ENCODE measurements at places on chromosomes 1 and 21.

DNA sequence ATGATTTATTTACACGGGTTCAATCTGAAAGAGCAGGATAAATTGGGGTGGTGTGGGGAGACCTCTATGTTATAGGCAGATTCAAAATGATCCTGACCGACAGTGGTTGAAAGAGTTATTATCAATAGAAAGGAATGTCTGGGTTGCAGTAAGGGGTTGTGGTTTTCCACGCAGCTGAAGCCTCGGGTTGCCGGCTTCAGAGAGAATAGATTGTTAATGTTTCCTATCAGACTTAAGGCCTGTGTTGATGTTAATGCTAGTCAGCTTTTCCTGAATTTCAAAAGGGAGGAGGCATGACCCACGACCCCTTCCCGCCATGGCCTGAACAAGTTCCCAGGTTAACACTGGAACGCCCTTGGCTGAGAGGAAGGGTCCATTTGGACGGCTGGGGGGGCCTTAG, 2.2 kb upstream of the UBE2J2 start:
- H3K4me3 ChIP-seq, result no peak overlapping the region
- DNase-seq, result peak; percentile 59
- H3K27me3 ChIP-seq, result no peaks in the 10 kb centered on the region
- peaks cover 30% of the 10 kb centered on the region for H3K4me1 ChIP-seq

GRCh38 chr1:116585886-116586285, 15.1 kb upstream of the CD58 start:
- H3K36me3 ChIP-seq, result no peaks in the 10 kb centered on the region
- H3K27ac ChIP-seq, result no peak overlapping the region
- no peak for DNase-seq
- no peaks in the 10 kb centered on the region for H3K4me1 ChIP-seq
- no peak overlapping the region for H3K4me3 ChIP-seq
- peaks cover 11% of the 10 kb centered on the region for H3K27me3 ChIP-seq

DNA sequence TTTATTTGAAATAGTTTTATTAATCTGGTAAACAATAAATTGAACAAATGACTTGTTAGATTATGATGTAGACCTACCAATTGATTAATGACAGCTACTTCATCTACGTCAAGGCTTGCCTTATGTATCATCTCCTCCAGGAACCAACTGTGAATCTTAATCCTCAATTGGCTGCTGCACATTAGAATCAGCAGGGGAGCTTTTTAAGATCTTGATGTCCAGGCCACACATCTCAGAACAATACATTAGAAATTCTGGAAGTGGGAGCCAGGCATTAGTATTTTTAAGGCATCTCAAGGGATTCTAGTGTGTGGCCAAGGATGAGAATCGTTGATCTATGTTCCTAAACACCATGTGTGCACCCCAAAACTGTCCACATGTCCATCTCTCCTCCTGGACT, 52.0 kb upstream of the LYPLAL1 start:
- H3K27me3 ChIP-seq, result no peaks in the 10 kb centered on the region
- H3K36me3 ChIP-seq, result no peaks in the 10 kb centered on the region
- H3K27ac ChIP-seq, result no peak overlapping the region

DNA sequence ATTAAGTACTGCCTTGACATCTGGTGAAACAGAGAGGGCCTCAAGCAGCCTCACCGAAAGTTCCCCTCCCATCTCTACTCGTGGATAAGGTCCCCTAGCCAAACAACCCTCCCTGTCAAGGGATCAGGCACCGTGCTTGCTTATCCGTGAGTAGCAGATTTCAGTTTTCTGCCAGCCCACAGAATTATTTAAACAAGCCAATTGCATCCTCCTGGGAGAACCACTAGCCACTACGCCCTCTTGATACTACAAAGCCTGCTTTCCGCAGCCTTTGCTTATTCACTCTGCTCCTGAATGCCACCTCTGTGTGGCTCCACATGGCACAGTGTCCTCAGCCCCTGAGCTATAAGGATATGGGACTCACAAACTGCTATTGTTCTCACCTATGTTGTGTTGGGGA, 5.9 kb upstream of the TFF2 start:
- H3K4me1 ChIP-seq, result no peaks in the 10 kb centered on the region
- no peaks in the 10 kb centered on the region for H3K36me3 ChIP-seq
- no peak overlapping the region for H3K27ac ChIP-seq
- peaks cover 13% of the 10 kb centered on the region for H3K27me3 ChIP-seq
- DNase-seq, result no peak

- no peaks in the 10 kb centered on the region for H3K27me3 ChIP-seq
- no peak overlapping the region for H3K27ac ChIP-seq
- no peaks in the 10 kb centered on the region for H3K4me1 ChIP-seq
- no peak overlapping the region for H3K4me3 ChIP-seq
- DNase-seq, result peak; percentile 10
Measured at GRCh38 chr21:35491114-35491513, 442.0 kb upstream of the RUNX1 start.

DNA sequence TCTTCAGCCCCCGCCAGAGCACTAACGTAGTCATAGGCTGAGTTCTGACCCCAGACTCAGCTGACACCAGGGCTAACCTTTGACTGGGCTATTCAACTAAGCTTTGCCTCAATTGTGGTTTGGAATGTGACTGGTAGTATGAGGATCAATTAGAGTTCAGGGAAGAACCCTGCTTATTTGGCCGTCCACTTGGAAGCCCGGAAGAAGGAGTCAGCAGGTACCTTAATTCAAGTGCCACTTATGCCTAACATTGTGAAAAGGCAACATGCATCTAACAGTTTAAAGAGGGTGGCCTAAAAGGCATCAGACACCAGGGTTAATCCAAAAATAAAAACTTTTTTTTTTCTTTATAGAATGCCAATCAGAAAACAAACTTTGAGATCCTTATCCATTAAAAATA, 92.3 kb downstream of the BEND5 start:
- no peak overlapping the region for H3K4me3 ChIP-seq
- H3K4me1 ChIP-seq, result no peaks in the 10 kb centered on the region
- H3K27me3 ChIP-seq, result no peaks in the 10 kb centered on the region
- H3K36me3 ChIP-seq, result no peaks in the 10 kb centered on the region

DNA sequence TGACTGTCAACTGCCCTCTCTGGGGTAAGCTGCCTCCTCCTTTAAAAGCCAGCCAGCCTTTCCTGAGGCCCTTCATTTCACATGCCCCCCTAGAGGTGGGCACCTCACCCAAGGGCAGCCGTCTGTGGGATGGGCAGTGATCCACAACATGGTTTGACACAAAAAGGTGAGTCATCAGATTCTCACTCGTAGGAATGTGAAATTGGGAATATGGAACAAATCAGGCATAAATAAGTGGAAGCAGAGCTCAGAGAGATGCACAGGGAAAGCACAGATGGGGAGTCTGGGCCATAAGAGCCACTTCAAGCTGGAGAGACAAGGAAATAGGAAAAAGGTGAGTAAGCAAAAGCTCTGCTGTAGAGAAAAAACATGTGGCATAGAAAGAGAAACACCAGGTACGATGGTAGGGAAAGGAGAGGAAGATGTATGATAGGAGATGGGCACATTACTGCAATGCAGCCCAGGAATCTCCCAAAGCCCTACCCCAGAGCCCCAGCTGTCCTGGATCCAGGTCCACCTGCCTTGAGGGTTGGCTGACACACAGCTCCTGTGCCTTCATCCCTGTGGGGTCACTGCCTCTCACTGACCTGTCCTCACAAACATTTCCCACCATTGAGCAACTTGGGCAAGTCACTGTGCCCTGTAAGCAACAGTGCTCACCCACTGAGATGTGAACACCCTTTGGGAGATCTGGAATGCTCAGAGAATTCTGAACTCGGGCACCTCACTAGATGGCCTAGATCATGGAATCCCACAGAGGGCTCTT, 86.6 kb downstream of the ASTN1 start:
- no peaks in the 10 kb centered on the region for H3K27me3 ChIP-seq
- no peak overlapping the region for H3K4me3 ChIP-seq
- no peaks in the 10 kb centered on the region for H3K4me1 ChIP-seq
- DNase-seq, result no peak
- H3K36me3 ChIP-seq, result no peaks in the 10 kb centered on the region

DNA sequence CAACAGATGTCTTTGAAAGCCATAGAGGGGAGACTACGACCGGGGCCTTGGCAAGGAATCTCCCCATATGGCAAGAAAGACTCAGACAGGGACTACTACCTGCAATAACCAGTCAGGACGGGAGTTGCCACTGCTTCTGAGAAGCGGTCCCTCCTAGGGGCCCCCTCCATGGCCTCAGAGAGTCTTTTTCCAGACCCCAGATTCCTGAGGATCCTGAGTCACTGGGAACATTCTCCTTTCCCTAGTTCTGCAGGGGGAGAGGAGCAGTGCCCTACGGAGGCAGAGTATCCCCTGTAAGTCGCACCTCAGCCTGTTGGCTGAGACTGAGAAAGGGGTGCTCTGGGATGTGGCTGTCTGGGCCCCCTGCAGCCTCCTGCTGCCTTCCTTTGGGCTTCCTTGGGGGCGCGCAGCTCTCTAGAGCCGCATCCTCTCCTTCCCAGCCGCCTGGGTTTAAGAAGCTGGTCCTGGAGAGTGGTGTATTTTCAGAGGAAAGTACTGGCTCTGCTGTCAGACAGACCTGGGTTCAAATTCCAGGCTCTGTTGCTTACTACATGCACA, 7.8 kb downstream of the GLIS1 start:
- no peaks in the 10 kb centered on the region for H3K27me3 ChIP-seq
- H3K27ac ChIP-seq, result no peak overlapping the region
- peaks cover 2% of the 10 kb centered on the region for H3K36me3 ChIP-seq
- peaks cover 33% of the 10 kb centered on the region for H3K4me1 ChIP-seq

GRCh38 chr1:219570937-219571336, 42.0 kb downstream of the ZC3H11B start:
- H3K4me3 ChIP-seq, result no peak overlapping the region
- no peaks in the 10 kb centered on the region for H3K36me3 ChIP-seq
- no peaks in the 10 kb centered on the region for H3K27me3 ChIP-seq
- no peak overlapping the region for H3K27ac ChIP-seq
- DNase-seq, result no peak

DNA sequence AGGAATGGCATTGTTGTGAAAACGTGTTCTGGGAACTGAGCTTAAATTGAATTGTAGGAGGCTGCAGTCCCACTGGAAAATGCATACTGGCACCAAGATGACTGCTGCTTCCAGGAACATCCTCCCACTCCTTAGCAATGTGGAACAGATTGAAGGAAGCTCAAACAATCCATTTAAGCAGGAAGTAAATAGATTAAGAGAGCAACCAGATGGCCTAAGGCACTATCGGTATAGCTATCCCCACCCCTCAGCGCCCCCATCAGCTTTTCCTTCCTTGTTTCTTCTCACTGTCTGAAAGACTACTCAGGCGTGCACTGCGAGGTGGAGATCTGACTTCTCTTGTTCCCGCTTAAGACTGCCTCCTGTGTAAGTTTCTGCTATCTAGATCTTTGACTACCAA, 4.0 kb upstream of the IFI16 start:
- no peak overlapping the region for H3K27ac ChIP-seq
- no peaks in the 10 kb centered on the region for H3K27me3 ChIP-seq
- DNase-seq, result no peak
- no peaks in the 10 kb centered on the region for H3K36me3 ChIP-seq

GRCh38 chr1:156961709-156962108, 41.3 kb downstream of the LRRC71 start:
- H3K4me3 ChIP-seq, result no peak overlapping the region
- peaks cover 46% of the 10 kb centered on the region for H3K36me3 ChIP-seq
- no peak for DNase-seq
- H3K27me3 ChIP-seq, result no peaks in the 10 kb centered on the region

- peaks cover 35% of the 10 kb centered on the region for H3K27me3 ChIP-seq
- no peak overlapping the region for H3K27ac ChIP-seq
- H3K4me3 ChIP-seq, result no peak overlapping the region
- DNase-seq, result no peak
- H3K4me1 ChIP-seq, result peaks cover 4% of the 10 kb centered on the region
Measured at GRCh38 chr21:31340942-31341487, 3.0 kb downstream of the TIAM1 start.

DNA sequence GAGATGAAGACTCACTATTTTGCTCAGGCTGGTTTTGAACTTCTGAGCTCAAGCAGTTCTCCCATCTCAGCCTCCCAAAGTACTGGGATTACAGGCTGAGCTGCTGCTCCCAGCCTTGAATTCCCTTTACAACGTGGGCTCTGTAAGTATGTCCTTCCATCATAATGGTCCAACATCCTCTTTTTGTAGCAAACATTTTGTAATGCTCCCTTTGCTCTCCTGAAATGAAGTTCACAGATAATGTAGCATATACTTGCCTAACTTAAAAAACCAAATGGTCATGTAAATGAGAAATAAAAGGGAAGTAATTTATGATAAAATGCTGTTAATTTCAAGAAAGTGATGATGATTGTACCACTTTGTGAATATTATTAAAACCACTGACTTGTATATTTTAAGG, 30.5 kb upstream of the THEM4 start:
- H3K27me3 ChIP-seq, result no peaks in the 10 kb centered on the region
- DNase-seq, result no peak
- no peak overlapping the region for H3K4me3 ChIP-seq

GRCh38 chr1:213003256-213003655, 12.4 kb downstream of the ANGEL2 start:
- H3K4me1 ChIP-seq, result no peaks in the 10 kb centered on the region
- no peak for DNase-seq
- no peak overlapping the region for H3K4me3 ChIP-seq
- peaks cover 20% of the 10 kb centered on the region for H3K36me3 ChIP-seq

- H3K4me1 ChIP-seq, result peaks cover 11% of the 10 kb centered on the region
- H3K36me3 ChIP-seq, result no peaks in the 10 kb centered on the region
- no peak overlapping the region for H3K4me3 ChIP-seq
Measured at GRCh38 chr1:36207339-36207738, 16.9 kb upstream of the THRAP3 start.

DNA sequence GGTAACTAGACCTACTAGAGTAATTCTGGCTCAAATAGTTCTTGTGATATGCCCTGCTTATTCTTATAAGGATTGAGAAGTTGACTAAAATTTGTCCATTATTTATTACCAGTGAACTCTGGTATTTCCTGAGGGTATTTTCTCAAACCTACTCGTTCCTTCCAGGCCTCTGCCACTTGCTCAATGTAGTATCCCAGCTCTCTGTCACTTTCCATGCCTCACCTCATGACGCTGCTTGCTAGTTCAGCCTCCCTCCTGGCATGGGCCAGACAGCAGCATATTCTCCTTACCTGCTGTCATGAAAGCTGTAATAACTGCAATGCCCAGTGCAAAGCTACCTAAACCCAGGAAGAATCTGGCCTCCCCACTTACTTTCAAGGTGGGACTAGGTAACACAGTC, 602.9 kb upstream of the ADAMTS5 start:
- no peaks in the 10 kb centered on the region for H3K27me3 ChIP-seq
- no peaks in the 10 kb centered on the region for H3K36me3 ChIP-seq
- peaks cover 18% of the 10 kb centered on the region for H3K4me1 ChIP-seq
- no peak overlapping the region for H3K4me3 ChIP-seq
- DNase-seq, result no peak
- H3K27ac ChIP-seq, result peak overlapping the region; percentile 99

GRCh38 chr1:6329851-6330250, 63.7 kb downstream of the ACOT7 start:
- H3K27ac ChIP-seq, result peak overlapping the region; percentile 55
- peak; percentile 63 for DNase-seq
- no peak overlapping the region for H3K4me3 ChIP-seq
- peaks cover 3% of the 10 kb centered on the region for H3K36me3 ChIP-seq
- H3K27me3 ChIP-seq, result no peaks in the 10 kb centered on the region
